ENCODE measurements at places on chromosomes 7 and 10.

DNA sequence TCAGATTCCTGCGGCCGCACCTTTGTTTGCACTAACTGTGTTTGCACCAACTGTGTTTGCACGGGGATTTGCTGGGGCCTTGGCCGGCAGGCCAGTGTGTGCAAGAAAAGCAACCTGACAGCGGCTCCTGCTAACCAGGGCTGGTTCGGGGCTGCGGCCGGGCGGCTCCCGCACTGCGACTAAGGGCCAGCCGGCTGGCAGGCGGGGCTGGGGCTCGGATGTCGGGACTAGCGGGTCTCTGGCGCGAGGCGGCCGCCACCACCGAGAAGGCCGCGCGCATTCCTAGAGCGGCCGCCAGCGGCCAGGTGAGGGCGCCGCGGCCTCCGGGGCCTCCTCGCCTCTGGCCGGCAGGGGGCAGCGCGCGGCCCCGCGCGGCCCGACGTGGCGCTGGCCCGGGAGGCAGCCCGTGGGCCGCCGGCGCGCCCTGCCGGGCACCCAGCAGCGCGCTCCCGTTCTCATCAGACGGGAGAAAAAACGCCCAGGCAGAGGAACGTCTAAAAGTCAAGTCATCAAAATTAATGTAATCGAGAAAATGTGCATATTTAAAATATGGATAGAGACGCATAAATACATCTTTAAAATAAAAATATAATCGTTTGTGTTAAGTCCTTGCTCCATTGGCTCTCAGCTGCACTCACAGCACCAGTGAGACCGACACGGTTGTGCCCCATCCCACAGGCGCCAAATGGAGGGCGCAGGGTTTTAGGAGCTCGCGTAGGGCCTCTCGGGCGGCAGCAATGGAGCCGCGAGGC, 38.5 kb downstream of the ZNF777 start:
- DNase-seq, result peak; percentile 80

DNA sequence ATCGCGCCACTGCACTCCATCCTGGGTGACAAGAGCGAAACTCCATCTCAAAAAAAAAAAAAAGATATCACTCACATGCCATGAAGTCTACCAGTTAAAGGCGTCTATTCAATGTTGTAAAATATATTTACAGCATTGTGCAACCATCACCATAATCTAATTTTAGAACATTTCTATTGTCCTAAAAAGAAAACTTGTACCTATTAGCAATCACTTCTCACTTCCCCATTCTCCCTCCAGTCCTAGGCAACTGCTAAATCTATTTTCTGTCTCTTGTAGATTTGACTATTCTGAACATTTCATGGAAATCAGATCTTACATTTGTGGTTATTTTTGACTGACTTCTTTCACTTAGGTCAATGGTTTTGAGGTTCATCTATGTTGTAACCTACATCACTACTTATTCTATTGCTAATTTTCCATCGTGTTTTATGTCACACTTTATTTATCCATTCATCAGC, 25.2 kb upstream of the OTUD1 start:
- DNase-seq, result no peak

GRCh38 chr10:59754951-59755350, 1.7 kb upstream of the MRLN start:
- DNase-seq, result no peak

DNA sequence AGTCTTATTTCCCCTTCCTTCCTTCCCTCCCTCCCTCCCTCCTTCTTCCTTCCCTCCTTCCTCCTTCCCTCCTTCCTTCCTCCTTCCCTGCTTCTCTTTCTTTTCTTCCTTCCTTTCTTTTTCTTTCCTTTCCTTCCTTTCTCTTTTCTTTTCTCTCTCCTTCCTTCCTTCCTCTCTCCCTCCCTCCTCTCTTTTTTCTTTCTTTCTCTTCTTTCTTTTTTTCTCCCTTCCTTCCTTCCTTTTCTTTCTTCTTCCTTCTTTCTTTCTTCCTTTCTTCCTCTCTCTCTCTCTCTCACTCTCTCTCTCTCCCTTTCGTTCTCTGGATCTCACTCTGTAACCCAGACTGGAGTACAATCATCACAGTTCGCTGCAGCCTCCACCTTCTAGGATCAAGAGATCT, 6.2 kb downstream of the TMEM130 start:
- no peak for DNase-seq

- no peak for DNase-seq
Observed at GRCh38 chr10:96858038-96858705, 26.1 kb downstream of the LCOR start.

GRCh38 chr7:8386926-8387550, 46.4 kb upstream of the NXPH1 start:
- no peak for DNase-seq

DNA sequence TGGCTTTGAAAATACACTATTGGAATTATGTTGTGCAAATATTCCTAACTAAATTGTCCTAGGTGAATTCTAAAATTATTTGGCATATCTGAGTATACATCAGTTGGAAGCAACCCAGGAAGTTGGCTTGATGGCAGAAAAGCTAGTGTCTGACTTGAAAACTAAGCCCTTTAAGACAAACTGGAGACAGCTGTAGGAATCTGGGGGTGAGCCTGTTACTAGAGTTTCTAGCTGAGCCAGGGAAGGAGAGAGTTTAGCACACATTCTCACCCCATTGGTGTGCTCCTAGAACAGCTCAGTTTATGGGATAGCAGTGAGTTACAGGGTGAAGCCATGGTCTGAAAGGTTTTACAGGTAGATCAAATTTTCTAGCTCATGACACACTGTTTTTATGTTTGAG, 210.2 kb upstream of the SLC26A5 start:
- no peak for DNase-seq

DNA sequence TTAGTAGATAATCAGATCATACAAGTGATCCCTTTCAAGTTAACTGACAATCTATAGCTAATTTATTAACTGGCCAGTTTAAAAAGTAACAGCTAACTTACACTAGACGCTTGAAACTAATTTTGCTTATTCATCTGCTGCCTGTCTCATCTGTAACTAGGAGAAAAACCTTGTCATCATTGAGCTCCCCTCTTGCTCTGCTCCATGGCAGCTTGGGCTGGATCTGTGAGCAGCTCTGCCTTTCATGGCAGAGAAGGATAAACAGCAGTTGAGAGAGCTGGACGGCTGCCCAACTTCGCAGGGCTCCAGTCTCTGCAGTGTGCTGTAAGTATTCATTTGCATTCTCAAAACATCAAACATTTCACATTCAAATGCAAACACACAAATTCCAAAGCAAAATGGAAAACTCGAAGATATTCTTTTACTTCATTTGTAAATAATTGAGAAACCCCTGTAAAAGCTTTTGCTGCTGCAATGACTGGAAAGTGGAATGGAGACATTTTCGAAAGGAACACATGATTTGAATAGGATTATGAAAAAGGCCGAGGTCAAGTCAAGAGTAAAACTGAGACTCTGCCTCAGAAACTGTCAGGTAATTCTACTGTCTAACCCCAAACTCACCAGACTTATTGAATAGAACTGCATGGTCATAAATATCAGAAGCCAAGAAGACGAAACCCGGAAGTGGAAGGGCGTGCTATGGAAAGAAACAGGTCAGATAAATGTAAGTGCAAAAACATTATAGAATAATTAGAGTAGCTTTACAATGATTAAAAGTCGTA, 17.6 kb downstream of the SLC35B4 start:
- DNase-seq, result no peak

DNA sequence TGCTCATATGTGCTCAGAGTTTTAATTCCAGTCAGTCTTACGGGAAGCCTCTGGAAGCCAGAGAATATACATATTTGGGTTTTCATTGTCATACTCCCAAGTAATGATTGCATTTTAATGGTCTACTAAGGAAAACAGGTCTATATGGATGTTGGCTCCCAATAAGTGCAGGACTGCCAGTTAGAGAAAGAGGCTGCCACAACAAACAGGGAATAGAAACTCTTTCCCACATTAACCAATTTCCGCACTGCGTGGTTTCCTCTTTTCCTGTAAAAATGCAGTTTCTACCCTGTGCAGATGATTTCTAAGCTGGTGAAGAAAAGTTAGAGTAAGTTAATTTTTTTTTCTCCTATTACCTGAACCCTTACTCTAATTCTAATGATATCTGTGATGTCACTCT, 78.2 kb downstream of the CCSER2 start:
- DNase-seq, result no peak

DNA sequence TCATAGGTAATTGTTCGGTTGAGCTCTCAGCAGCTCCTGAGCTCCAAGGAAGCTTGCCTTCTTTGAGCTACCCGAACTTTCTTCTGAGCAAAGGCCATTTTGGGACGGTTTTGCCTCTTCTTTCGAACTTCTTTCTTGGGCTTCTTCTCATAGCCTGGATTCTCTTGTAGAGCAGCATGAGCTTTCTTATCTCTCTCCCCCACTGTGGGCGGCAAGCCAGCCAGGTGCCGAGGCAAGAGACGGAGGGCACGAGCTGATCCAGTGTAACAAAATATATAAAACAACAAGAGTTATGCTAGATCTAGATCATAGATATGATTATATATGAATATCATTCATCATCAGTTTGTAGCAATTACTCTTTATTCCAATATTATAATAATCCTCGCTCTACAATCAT, 16.5 kb upstream of the KNDC1 start:
- peak; percentile 22 for DNase-seq

- peak; percentile 18 for DNase-seq
Observed at GRCh38 chr10:84683980-84684740, 355.8 kb downstream of the CCSER2 start.

GRCh38 chr7:34190299-34190698, 285.0 kb downstream of the BMPER start:
- DNase-seq, result no peak

GRCh38 chr7:157616426-157616825, 279.6 kb downstream of the DNAJB6 start:
- DNase-seq, result no peak

- DNase-seq, result no peak
Observed at GRCh38 chr10:47020471-47020870, 109.2 kb downstream of the PTPN20 start.

GRCh38 chr7:1033546-1034145, 10.7 kb upstream of the GPR146 start:
- DNase-seq, result no peak

GRCh38 chr10:82796510-82796909, 921.5 kb downstream of the NRG3 start:
- DNase-seq, result no peak

DNA sequence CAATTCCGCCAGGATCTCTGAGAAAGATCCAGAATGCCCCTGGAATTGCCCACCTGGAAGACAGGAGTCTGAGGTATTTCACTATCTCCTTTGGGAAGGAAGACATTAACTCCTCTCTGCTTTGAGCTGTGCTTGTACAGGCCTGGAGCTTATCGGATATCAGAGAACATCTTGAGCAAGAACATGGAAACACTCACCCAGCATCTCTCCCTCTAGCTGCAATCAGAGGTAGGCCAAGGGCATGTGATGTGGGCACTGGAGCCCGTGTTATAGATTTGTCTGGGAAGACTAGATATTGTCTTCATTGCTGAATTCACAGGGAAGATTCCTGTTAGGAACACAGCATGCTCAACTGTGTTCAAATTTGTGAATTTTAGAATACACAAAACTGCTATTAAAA, 233.9 kb downstream of the PHF14 start:
- DNase-seq, result no peak

- DNase-seq, result no peak
Observed at GRCh38 chr7:16295558-16295957, 125.8 kb downstream of the CRPPA start.

GRCh38 chr7:20395511-20395910, 64.8 kb downstream of the ITGB8 start:
- no peak for DNase-seq

GRCh38 chr10:1287971-1288401, 231.8 kb downstream of the WDR37 start:
- no peak for DNase-seq

DNA sequence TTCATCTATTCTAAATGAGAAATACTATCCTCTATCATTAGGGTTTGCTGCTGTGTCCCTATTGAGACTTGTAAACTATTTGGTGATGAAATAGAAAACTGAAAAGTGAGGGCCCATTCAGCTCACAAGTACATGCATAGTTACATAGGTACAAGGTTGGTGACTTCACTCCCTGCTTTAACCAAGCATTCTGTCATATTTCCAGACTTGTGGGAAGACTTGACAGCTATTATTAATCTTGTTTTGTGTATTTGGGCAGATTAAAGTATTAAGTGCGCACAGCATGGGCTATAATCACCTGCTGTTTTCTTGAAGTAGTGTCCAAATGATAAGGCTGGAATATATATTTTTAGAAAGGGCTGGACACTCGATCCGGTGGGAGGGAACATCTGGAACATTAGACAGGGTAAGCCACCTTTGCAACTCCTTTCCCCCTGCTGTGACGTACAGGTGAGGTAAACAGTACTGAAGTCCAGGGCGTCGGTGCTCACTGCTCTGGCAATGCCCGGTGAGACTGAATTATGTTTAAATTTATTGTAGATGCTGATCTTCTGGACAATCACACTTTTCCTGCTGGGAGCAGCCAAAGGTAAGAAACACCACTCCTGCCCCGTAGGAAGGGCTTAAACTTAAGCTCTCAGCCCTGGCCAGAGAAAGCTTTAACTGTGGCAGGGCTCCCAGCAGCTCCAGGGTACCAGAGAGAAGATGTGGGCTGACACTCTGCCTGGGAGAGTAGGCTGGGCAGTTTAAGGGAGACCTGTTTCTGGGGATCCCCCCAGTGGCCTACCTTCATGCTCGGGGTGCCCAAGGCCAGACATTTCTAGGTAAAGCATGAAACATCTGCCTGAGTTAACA, at the start of gene PNLIPRP1:
Gene PNLIPRP1 (plus strand): TSS at position 370 of the 855 bp plus-strand sequence. CDS start 171 bp downstream, at position 541.
- no peak for DNase-seq

- DNase-seq, result no peak
Observed at GRCh38 chr7:5635006-5635405, 146.5 kb downstream of the RNF216 start.

DNA sequence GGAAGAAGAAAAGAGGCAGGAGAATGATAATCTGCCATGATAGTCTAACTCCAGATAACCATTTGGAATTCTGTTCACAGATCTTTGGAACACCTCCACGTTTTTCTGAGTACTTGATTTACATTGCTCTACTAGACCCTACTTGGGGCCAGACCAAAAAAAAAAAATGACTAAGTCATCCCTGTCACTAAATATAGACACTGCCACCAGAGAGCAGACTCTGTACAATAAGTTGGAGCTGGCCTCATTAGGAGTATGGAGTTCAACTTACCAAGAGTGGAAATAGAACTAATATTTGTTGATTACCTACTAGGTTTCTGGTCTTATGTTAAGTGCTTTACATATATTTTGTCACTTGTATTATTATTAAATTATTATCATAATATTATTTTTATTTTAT, 80.9 kb upstream of the ZNF800 start:
- DNase-seq, result no peak

DNA sequence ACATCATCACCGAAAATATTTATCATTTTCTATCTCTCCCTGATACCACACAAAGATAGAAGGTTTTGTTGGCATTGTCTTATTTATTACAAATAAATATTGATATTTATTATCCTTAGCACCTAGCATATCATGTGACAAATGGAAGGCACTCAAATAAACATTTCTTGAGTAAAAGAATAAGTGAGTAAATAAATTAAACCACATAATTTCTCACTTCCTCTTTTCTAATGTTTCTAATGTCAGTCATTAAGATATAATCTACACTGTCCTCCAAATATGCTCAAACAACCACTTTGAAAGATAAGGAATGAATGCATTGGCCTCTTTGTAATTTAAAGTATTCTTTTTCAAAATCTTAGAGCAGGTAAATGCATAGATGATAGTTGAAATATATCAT, 1027.8 kb upstream of the LRRTM3 start:
- DNase-seq, result no peak
